ELR (cell line): ENCODE measurements at places on chromosomes 12 and 14.

- DNase-seq: peak; percentile 74
These were observed 593 bp downstream of the CFL2 start for GRCh38 chr14:34713681-34714319.

- DNase-seq: no peak
These were observed 9.0 kb upstream of the LRFN5 start for GRCh38 chr14:41597647-41598046.

- DNase-seq: no peak
These were observed 148.7 kb downstream of the MED13L start for GRCh38 chr12:116128779-116129178.

DNA sequence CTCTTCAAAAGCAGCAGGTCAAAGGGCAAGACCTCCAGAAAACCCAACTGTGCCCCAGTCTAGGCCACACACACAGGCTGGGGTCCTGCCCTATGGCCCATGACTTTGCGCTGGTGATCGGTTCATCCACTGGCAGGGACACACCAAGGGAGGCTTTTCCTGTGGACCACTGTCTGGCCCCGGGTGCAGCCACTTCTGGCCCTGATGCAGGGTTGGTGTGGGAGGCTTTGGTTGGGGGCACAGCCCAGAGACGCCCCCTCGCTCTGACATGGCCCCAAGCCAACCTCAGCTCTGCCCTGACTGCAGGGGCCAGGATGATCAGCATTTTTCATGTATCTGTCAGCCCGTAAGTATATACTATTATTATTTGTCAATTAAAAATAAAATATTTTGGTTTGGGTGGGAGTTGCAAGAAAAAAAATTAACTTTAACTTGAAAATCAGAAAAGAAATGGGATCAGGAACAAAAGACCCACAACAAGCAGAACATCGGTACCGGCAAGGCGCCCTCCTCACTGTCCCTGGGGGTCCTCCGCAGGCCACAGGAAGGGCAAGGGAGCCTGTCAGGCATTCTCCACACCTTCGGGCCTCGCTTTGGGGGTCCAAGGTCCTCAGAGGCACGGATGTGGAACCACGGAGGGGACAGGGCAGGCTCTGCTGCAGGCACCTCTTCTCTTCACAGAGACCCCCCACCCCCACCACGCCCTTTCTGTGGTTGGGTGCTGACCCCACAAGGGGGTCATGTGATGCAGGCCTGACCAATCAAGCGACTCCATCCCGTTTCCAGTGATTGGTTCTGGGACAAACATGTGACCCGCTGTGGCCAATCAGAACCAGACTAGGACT lies 181.5 kb upstream of the SFSWAP start:
- DNase-seq: no peak

- DNase-seq: no peak
These were observed 143.6 kb downstream of the DYRK2 start for GRCh38 chr12:67792185-67792584.

- DNase-seq: peak; percentile 55
These were observed 2.5 kb upstream of the CELA1 start for GRCh38 chr12:51349026-51349425.

- DNase-seq: peak; percentile 92
These were observed 152.3 kb downstream of the MSRB3 start for GRCh38 chr12:65430571-65431306.

DNA sequence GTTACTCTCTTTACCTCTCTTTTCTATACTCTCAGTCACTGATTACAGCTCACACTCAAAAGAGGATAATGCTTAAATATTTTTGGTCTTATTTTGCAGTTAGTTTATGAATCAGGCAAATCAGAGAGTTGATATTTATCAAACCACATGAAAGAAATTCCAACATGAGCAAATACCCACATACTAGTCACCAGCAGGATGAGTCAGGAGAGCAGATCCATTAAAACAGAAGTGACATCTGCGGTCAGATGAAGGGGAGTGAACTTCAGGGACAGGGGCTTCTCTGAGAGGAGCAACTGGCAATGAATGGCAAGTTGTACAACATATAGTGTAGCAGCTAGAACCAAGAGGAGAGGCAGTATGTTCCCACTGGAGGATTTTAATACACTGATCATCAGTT lies 258.7 kb downstream of the SYT10 start:
- DNase-seq: no peak

DNA sequence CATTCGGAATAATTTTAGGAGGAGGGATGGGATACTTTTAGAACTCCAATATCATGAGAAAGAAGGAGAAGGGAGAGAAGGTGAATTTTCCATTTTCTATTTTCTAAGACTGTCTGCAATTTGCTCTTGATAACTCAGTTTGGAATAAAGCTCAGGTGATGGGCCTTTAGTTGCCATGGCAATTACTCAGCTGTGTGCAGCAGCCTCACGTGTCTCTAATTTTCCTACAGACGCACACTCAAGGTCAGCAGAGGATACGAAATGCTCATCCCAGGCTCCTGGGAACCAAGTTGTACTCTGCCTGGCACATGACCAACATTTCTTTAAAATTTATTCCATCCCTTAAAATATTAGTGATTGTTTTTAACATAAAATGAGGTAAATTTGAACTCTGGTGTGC lies 76.7 kb downstream of the TTC8 start:
- no peak for DNase-seq

DNA sequence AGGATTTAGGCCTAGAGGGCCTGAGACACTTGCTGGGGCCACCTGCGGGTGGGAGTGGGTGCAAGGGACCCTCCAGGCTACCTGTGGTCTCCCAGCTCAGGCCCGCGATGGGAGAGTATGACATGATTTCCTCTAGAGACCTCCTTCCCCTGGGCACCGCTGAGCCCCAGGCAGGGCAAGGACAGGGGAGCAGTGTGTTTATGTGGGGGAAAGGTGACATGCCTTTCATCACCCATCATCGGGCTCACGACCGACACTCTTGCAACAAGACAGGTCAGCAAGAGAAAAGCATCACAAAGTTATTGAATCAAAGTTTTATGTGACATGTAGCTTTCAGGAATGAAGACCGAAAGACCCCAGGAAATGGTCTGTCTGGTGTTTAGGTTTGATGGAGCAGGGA lies 19.9 kb downstream of the SH2B3 start:
- DNase-seq: peak; percentile 77

GRCh38 chr14:64919618-64920017 lies 5.4 kb downstream of the CHURC1 start:
- no peak for DNase-seq

GRCh38 chr12:13454991-13455777 lies 258.7 kb downstream of the EMP1 start:
- DNase-seq: no peak

- DNase-seq: no peak
These were observed 13.2 kb downstream of the OTX2 start for GRCh38 chr14:56797003-56797568.

GRCh38 chr12:15205341-15206010 lies 15.7 kb downstream of the RERG start:
- DNase-seq: no peak

- DNase-seq: no peak
These were observed 59.3 kb upstream of the KCNA5 start for GRCh38 chr12:4984344-4984743.

DNA sequence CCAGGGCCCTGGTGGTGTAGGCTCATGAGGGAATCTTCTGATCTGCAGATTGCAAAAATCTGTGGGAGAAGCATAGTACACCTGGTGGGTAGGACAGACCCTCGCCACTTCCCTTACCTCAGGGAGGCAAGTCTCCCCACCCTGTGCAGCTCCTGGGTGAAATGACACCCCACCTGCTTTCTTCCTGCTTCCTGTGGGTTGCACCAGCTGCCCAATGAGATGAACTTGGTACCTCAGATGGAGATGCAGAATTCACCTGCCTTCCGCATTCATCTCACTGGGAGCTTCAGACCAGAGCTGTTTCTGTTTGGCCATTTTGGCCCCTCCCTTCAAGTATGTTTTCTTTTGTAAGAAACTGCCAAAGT lies 4.7 kb downstream of the CLEC2D start:
- no peak for DNase-seq
